Activated CD8-positive, alpha-beta memory T cell treated with anti-CD3 and anti-CD28 coated beads, Interleukin-2, amount 50 U/mL, for 48 hours (primary cell): ENCODE measurements at places on chromosomes 5 and 9.
A peak's percentile ranks its signal among the peaks of the same experiment; 100 is the strongest.

GRCh38 chr5:97149709-97150108, 7.3 kb upstream of the LIX1 start:
- DNase-seq = no peak

- DNase-seq = no peak
Observed at GRCh38 chr5:43564289-43564850, 7.5 kb upstream of the PAIP1 start.

DNA sequence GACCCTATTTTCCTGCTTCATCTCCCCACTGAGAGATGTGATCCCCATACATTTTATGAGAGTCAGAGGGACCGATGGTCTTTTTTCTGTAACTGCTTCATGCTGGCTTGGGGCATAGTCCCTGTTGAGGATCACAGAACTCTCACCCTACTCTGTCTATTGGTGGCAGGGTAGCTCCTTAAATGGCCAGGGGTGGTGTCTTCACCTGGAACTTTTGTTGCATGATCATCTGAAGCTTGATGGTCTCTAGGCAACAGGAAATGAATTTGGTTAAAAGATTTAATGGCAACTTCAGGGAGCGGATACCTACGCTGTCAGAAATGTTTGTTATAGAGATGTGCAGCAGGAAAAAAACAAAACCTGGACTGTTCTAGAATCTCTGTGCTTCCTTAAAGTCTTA, 87.0 kb upstream of the GLIS3 start:
- no peak for DNase-seq

GRCh38 chr9:2083479-2083878, 68.3 kb downstream of the SMARCA2 start:
- no peak for DNase-seq

DNA sequence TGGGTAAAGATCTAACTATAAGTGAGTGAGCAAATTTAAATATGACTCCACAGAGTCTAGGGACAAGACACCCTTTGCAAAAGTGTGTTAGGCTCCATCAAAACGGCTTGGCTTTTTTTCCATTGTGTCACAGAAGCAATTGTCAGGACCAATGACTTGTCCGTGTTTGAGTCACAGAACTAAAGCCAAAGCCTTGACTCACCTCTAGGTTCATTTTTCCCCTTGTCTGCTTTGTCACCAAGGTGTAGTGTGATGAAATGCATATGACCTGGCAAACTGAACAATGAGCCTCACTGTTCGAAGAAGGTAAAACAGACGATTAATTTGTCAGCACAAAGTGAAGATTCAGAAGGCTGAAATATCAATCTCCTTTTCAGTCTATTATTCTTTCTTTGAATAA, 331.0 kb downstream of the GLIS3 start:
- no peak for DNase-seq

- DNase-seq = no peak
Observed at GRCh38 chr5:7251132-7251531, 144.8 kb upstream of the ADCY2 start.

- peak; percentile 82 for DNase-seq
Observed at GRCh38 chr5:176596689-176597416, 13.1 kb downstream of the GPRIN1 start.
